AG08395 (cell line): ENCODE measurements at places on chromosomes 4 and X.

DNA sequence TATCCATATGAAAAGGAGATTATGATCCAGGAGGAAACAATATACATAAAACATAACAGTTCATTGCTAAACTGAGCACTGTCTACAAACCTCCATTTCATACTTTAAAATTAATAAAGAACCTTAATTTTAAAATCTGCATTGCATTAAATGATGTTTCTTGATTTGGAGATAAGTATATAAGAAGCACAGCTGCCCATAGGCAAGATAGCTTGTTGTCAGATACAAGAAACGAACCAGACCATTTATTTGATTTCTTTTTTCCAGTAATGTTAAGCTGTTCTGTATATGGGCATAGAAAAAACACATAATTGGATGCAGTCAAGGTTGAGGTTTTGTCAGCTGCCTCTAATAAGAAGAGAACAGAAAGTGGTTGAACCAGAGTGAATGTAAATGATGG lies 6.4 kb downstream of the GUF1 start:
- no peak for DNase-seq

GRCh38 chr4:184201179-184201578 lies 16.5 kb downstream of the ENPP6 start:
- DNase-seq = no peak

GRCh38 chr4:67879486-67879885 lies 4.3 kb downstream of the TMPRSS11D start:
- no peak for DNase-seq

DNA sequence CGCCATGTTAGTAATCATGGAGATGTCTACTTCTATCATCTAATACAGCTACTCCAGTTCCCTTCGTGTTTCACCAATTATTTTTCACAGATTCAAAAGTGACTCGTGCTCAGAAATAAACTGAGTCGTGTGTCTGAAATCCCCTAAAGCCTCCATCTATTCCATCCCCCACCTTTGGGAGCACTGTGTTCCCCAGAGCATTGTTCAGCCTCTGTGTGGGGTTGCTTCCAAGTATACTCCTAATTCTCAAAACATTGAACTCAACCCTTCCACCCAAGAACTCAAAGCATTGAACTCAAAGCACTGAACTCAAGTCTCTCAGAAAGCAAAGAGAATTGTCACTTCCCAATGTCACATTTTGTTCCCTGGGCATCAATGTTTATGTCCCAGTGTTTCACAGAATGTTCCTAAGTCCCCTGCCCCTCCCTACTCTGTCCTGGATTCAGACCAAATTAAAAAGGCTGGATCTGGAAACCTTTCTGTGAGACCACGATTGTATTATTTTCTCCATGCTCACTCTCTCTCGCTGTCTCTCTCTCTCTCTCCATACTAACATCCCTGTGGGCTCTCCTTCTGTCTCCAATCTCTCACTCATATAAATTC lies 138.5 kb upstream of the QRFPR start:
- DNase-seq = no peak

DNA sequence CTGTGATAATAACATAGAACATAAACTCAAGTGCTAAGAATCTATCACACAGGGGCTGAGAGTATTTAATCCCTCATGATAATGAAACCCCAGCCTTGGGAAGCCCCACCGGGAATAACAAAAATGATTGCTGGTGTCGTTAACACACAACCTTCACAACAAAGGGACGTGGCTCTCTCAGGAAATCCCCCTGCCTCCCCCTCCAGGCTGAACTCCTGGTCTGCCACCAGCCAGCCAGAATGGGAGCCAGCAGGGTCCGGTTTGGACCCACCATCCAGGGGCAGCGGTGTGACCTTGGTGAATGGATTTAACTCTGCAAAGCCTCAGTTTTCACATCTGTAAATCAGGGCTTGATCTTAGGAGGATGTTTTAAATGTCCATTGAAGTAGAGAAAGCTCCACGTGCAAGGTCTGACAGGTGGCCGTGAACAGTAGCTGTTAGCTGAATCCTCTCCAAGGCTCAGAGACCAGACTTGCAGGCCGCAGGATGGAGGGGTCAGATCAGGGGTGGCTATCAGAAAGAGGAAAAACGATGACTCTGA lies 46.5 kb downstream of the ABLIM2 start:
- DNase-seq = no peak

GRCh38 chr4:147182041-147182440 lies 236.4 kb upstream of the TTC29 start:
- no peak for DNase-seq

DNA sequence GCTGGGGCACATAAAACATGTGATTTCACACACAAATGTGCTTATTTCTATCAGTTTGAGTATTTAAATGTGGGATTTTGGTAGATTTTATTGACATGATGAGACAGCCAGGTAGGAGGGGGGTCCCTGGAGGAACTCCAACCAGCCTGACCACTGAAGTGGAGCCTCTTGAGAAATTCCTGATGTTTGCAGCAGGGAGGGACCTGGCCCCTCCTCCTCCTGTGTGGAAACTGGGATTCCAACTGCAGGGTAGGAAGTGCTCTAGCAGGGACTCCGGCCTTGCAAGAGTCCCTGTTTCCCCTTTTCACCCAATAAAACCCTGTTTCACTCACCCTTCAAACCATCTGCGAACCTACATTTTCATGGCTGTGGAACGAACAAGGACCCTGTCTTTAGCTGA lies 2224.0 kb upstream of the AGA start:
- no peak for DNase-seq

DNA sequence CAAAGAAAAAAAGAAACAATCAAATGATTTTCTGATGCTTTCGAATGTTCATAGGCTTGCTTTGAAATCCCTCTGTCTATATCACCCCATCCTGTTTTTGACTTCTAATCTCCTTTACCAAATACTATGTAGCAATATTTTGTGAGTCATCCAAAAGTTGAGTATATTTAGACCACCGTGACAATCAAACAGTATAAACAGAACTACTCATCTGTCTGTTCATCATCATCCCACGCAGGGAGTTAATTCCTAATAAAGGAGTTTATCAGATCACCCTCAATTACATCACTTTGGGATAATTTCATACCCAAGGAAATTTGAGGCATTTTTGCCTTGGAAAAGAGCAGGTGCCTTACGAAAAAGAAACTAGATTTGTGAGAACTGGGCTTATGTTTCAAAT lies 212.9 kb downstream of the CBR4 start:
- peak; percentile 48 for DNase-seq

- DNase-seq = no peak
Measured at GRCh38 chr4:123826896-123827295, 430.3 kb downstream of the SPRY1 start.

DNA sequence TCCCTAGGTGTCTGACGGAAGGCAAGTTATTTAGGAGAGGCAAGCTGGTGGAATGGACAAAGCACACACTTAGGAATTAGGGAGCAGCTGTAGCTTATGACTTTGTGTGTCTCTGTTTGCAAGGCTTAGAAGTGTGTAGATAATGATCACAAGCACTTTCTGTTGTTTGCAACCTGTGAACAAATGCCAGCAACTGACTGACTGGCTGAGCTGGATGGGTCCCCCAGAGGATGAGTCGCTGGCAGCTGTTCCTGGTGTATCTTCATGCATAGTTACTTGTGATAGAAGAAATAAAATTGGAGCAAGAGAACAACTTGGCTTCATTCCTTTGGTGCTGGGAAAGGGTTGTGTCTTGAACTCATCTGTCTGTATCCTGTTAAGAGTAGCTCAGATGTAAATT lies 64.2 kb upstream of the BEND4 start:
- DNase-seq = no peak

DNA sequence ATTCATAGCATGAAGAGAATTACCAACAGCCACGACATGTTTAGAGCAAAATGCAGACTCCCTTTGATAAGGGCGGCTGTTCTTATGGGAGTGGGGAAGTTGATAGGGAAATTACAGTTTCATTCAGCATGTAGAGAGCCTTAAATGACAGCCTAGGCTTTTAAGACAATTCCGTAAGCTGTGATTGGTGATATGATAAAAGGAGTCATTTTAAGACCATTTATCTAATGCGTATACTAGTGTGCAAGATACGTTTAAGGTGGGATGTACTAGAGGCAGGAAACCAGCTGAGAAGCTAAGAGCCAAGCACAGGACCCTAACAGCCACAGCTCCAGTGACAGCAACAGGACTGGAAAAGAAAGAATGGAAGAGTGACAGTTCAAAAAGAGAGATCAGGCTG lies 102.2 kb upstream of the ZFP42 start:
- DNase-seq = no peak

GRCh38 chr4:186557486-186557885 lies 2.1 kb upstream of the MTNR1A start:
- peak; percentile 60 for DNase-seq

GRCh38 chr4:81757691-81758090 lies 286.0 kb upstream of the RASGEF1B start:
- no peak for DNase-seq

GRCh38 chr4:1882850-1883271 lies 11.7 kb downstream of the NSD2 start:
- DNase-seq = no peak

GRCh38 chrX:148854306-148854705 lies 353.9 kb downstream of the AFF2 start:
- DNase-seq = no peak

DNA sequence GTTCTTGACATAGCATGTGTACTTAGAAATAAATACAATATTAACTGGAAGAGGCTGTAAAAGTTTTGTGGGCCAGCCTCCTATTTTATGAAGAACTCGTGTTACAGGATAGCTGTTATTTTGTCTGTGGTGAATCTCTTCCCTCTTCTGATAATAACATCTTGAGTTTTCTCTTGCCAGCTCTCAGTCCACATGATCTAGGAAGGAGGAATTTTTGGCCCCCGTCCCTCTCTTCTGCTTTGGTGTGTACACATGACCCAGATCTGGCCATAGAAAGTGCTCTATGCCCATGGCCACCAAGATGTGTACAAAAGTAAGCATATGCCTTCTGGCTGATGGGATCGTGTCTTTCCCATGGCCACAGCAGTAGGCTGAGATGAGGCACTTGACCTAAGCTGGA lies 108.0 kb upstream of the LEF1 start:
- no peak for DNase-seq

DNA sequence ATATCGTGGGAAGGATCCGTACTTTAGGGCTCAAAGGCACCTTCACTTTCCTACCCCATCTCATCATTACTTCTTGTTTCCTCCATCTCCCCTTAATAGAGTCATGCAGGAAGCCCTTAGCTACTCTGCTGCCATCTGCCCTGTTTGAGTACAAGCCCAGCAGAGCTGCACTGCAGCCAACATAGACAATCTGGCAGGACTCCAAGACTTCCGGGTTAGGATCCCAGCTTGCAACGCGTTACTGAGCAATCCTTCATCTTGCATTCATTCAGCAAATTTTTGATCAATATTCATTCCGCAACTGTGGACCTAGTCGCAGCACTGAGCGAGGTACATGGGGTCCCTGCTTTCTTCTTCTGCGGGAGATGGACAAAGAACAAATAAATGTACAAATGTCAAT lies 344.9 kb downstream of the BCOR start:
- DNase-seq = no peak

DNA sequence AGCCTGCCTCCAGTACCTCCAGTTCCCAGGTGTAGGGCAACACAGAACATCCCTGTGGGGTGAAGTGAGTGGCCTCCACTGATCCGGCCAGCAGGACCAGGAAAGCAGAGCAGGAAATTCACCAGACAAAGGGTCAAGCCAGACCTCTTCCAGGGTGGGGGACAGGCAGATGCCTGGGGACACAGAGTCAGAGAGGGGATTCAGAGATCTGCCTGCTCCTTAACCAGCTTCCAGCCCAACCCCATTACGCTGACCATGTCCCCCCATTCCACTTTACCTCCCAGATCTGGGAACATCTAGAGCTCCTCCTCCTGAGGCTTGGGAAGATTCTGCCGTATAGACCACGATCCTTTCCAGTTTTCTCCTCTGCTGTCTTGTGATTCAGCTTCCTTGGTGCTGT lies 72.9 kb upstream of the MTM1 start:
- DNase-seq = no peak

GRCh38 chr4:32744211-32744610 lies 2024.0 kb downstream of the PCDH7 start:
- DNase-seq = no peak

GRCh38 chr4:64883087-64883807 lies 474.0 kb upstream of the TECRL start:
- no peak for DNase-seq

- DNase-seq = no peak
Measured at GRCh38 chr4:68735106-68735505, 64.7 kb upstream of the UGT2B15 start.

DNA sequence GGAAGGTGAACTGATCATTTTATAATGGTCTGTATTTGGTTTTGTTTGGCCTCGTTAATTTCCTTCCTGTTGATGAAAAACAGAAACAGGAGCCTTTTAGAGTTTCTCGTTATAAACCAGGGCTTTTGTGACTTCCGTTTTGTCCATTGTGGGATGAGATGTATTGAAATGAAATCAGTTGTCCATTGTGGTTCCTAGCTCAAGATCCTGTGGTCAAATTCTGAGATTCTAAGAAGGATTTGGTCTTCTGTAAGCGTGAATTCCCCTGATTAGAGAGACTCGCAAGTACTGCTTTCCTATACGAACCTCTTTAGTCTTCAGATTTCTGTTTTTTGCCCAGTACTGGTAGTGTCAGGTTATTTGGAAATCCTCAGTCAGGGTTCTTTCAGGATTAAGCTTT lies 101.7 kb downstream of the RAPGEF2 start:
- no peak for DNase-seq

DNA sequence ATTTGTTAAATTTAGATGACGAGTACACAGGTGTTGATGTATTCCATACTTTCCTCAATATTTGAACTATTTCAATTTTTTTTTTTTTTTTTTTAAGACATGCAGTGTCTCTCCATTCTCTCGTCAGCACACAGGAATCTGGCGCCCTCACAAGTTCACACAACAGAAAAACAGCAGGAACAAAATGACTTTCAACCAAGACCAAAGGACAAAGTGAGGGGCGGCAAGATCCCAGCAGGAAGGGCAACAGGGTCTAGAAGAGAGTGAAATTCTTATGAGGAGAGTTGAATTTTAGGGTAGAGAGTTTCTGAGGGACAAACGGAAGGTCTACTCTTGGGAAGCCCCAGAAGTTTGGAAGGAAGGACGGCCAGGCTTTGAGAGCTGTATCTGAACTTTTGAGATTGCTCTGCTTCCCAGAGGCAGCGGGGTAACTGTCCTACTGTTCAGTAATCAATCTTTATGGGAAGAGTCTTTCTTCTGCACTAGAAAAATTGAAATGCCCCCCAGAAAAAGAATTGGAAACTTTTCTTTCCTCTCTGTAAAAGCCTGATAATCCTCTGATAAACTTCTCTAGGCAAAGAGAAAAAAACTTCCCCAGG lies 760.2 kb downstream of the RAB28 start:
- no peak for DNase-seq

DNA sequence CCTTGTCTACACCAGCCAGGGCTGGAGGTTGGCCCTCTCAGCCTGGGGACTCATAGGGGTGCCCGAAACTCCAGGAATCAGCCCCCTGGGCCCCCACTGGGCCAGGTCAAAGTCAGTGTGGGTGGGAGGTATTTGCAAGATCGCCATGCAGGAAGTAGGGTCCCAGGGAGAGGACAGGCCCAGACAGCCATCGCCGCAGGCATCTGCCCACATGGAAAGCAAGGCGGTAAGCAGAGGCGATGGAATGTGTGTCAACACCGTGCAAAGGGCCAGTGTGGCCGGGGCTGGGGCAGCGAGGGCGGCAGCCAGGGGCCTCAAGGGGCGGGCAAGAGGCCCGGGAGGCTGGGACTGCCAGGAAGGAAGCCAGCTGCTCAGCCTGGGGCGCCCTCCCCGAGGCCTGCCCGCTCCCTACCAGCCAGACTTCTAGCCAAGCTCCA lies 19.3 kb upstream of the DUSP9 start:
- DNase-seq = no peak
